Cerebellar cortex (tissue), 1 donor: ENCODE measurements at places on chromosomes 16 and 17.

GRCh38 chr17:81346908-81347349, 48.3 kb upstream of the BAHCC1 start:
- no peak for DNase-seq

- DNase-seq = no peak
Measured at GRCh38 chr16:3252967-3253366, 3.5 kb downstream of the MEFV start.

- no peak for DNase-seq
Measured at GRCh38 chr17:444879-445454, 92.4 kb upstream of the RPH3AL start.

- DNase-seq = peak; percentile 95
Measured at GRCh38 chr17:77884019-77884418, 74.5 kb upstream of the TNRC6C start.

DNA sequence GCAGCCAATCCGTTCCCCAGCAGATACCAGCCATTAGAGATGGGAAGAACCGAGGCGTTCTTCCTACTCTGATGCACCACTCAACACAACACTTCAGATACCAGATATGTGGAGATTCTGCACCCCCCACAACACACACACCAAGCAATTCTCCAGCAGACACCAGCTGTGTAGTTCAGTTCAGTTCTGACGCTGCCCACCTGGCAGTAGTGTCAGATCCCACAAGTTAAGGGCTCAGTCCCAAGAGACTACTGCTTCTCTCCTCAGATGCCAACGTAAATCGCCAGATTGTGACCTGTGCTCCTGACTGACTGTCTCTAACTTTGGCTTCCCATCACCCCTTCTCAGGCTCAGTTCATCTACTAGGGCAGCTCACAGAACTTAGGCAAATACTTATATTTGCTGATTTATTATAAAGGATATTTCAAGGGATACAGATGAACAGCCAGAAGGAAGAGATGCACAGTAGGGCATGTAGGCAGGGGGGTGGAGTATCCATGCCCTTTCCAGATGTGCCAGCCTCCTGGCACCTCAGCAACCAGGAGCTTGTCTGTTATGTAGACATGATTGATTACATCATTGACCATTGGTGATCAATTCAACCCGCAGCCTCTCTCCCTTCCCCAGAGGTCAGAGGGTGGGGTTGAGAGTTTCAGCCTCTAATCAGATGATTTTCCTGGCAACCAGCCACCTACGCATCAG, 110.6 kb downstream of the PRKCA start:
- no peak for DNase-seq

- no peak for DNase-seq
Measured at GRCh38 chr17:34645594-34645993, 66.2 kb downstream of the TMEM132E start.

GRCh38 chr16:57386381-57386951, 14.2 kb downstream of the CX3CL1 start:
- no peak for DNase-seq

- DNase-seq = no peak
Measured at GRCh38 chr17:37133136-37133535, 184.4 kb downstream of the AATF start.

GRCh38 chr17:2050300-2051060, 4.4 kb upstream of the HIC1 start:
- DNase-seq = peak; percentile 70

DNA sequence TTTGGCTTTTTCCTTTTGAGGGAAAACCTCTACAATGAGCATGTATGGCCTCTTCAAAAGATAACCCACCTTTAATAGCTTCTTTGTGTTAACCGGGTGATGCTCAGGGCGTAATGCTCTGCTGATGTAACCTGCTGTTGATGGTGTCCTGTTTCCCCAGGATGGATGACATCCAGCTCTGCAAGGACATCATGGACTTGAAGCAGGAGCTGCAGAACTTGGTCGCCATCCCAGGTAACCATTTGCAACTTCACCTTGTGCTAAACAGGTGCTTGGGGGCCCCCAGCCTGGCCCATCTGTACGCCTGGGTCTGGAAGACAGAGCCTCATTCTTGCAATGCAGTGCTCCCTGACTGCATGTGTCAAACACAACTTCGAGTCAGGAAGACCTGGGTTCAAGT, 75.1 kb downstream of the MARF1 start:
- no peak for DNase-seq

DNA sequence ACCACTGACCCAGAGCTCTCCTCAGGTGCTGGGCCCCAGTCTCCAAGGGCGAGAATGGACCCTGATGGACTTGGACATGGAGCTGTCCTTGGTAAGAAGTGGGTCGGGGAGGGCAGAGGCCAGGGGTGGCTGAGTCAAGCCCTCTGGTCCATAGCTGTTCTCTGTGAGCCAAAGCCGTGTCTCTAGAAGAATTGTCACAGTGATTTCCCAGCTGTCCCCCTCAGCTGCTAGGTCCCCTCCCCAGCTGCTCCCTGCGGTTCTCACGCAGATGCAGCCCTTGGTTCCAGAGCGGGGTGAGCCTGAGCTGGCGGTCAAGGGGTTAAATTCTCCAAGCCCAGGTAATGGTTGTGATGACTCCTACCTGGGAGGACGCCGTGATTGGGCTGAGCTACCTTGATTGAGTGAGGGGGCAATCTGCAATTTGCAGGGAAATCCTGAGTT, 1.3 kb upstream of the NOL3 start:
- DNase-seq = no peak

DNA sequence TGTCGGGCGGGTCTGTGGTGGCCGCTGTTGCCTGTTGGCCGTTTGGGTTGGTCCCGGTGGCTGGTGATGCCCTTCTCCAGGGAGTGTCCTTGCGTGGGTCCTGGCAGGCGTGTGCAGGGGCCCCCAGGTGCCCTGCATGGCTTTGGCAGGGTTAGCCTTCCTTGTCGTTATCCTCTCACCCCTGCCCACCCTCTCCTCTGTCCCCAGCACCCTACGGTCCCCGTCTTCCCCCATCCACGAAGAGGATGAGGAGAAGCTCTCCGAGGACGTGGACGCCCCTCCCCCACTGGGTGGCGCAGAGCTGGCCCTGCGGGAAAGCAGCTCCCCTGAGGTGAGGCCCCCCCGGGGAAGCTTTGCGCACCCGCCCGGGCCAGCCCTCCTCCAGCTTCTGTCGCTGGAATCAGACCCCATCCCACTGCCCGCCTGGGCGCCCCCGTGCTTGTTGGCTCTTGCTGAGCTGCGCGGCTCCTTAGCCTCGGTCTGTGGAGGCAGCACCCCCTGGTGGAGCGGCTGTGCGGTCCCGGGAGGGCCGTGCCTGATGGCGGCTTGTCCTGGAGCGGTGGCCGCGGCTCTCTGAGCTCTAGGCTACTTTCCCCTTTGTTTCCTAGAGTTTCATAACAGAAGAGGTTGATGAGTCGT, 10.6 kb upstream of the NUDT16L1 start:
- DNase-seq = no peak

DNA sequence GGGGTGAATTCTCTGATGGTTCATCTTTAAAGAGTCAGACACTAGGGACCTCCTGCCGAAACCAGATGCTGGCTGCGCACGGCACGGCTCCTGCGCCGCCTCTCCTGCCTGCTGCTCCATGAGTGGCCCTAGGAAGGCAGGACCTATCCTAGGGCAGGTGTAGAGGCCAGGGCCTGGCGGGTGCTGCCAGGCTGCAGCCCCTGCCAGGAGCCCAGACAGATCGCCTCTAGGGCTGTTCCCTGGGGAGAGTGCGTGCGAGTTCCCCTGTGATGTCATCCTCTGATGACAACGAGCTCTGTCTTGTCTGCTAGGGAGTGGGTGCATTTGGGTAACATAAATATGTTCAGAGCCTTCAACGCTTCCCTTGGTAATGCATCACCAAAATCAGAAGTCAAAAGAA, 23.9 kb downstream of the SLC38A10 start:
- no peak for DNase-seq

- DNase-seq = peak; percentile 58
Measured at GRCh38 chr16:78444-79150, 572 bp downstream of the MPG start.

- no peak for DNase-seq
Measured at GRCh38 chr17:57619061-57619937, 125.8 kb downstream of the CCDC182 start.

DNA sequence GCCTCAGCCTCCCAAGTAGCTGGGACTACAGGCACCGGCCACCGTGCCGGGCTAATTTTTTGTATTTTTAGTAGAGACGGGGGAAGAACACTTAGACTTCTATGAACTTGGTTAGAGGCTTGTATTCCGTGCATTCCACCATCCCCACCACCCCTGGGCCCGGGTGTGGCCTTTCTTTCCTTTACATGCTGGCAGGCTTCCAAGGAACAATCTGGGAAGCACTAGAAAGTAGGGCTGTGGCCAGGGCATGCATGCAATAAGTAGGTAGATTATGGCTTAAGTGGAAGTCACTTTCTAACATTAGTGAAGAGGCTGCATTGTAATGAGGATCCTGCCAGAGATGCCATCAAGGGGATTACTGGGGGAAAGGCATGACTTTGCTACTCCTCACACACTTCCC, 171.6 kb downstream of the SHISA6 start:
- no peak for DNase-seq

GRCh38 chr17:30318155-30318554, 15.7 kb downstream of the TMIGD1 start:
- no peak for DNase-seq

DNA sequence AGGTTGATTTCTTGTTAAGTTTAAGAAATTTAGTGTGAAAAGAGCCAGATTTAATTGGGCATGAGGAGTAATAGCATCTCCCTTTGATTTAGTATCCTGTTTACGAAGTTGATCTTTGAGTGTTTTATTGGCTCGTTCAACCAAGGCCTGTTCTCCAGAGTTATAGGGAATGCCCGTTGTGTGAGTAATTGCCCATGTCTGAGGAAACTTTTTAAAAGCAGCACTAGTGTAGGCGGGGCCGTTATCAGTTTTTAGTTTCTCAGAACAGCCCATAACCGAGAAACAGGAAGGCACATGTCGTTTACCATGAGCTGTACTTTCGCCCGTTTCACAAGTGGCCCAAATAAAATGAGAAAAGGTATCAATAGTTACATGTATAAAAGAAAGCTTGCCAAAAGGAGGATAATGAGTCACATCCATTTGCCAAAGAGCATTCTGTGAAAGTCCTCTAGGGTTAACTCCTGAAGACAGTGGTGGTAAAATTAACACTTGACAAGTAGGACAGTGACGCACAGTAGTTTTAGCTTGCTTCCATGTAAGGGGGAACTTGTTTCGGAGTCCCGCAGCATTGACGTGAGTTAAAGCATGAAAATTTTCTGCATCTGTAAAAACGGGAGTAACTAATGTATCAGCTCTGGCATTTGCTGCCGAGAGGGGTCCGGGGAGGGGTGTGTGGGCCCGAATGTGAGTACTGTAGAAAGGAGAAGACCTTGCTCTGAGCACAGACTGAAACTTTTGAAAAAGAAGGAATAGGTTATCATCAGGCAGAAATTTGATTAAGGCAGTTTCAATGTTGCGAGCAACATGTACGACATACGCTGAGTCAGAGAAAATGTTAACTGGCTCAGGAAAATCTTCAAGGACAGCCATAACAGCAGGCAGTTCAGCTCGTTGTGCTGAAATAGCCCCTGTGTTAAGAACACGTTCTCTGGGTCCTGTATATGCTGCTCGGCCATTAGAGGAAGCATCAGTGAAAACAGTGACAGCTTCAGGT, 18.5 kb upstream of the KCTD5 start:
- no peak for DNase-seq

DNA sequence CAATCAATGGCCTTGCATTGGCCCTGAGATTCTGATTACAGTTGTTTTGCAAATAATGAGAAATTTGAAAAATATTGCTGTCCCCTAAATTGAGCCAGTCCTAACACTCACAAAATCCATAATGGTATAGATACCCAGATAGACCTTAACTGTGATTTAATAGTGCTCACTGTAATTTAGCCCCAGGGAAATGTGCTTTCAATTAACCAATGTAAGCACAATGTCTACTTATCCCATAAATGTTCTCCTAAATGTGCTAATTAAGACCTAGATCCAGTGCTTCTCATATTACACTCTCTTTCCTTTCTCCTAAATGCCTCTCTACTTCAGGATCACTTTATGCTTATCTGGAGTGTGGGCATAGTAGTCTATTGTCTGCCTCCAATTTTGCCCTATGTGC, 417.8 kb upstream of the CCL2 start:
- DNase-seq = no peak
